Stimulated activated CD4-positive, alpha-beta T cell treated with anti-CD3 and anti-CD28 coated beads, Interleukin-4, amount 100 ng/mL, for 1 hour (primary cell): ENCODE measurements at places on chromosomes 5 and 9.

- DNase-seq: no peak
Observed at GRCh38 chr9:127598839-127599549, 13.1 kb upstream of the STXBP1 start.

- DNase-seq: peak; percentile 53
Observed at GRCh38 chr5:75566710-75567309, 44.4 kb upstream of the ANKDD1B start.

DNA sequence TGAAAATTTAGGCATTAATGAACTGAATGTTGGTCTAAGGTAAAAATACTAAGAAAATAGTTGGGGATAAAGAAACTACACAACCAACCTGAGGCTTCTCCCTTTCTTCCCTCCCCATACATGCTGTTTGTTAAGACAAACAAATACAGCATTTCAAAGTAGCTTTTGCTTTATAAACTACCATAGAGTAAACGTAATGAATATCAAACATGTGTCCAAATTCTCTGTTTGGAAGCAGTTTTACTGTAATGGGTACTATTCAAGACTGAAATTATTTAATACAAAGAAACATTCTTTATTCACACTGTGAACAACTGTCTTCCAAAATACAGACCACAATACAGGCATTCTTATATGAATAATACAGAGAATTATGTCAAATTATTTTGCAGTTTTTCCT lies 52.0 kb downstream of the SLC44A1 start:
- no peak for DNase-seq

DNA sequence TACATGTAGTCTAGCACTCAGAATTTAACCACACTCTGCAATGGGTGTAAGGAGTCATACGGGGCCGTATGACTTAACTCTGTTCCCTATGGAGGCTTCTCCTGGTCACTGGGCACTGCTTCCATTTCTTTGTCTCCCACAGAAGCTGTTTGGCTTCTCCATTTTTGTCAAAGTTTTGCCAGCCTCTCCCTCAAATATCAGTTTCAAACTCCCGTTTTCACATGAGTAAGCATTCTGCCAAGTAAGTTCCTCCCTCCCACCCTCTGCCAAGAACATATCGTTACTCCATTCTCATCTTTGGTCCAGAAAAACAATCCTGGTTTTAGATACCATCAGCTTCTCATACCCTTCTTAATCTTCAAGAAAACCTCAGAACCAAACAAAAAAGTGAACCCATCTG lies 6.1 kb downstream of the AFAP1L1 start:
- DNase-seq: no peak

DNA sequence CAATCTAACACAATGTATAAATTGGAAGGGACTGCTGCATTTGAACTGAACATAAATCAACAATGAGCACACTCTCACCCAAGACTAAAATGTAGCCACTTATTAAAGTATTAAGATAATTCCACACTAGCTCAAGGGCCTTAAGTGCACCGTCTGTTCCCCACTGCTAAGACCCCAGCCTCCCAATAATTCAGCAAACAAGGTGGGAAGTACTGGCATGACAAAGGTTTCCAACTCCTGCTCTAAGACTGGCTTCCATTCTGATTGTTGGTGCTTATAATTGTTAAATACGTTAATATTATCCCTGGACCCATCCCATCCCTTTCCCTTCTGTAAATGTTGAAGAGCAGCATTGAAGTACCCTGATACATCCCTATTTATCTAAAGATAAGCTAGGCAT lies 636.7 kb downstream of the NR2F1-AS1 start:
- no peak for DNase-seq

DNA sequence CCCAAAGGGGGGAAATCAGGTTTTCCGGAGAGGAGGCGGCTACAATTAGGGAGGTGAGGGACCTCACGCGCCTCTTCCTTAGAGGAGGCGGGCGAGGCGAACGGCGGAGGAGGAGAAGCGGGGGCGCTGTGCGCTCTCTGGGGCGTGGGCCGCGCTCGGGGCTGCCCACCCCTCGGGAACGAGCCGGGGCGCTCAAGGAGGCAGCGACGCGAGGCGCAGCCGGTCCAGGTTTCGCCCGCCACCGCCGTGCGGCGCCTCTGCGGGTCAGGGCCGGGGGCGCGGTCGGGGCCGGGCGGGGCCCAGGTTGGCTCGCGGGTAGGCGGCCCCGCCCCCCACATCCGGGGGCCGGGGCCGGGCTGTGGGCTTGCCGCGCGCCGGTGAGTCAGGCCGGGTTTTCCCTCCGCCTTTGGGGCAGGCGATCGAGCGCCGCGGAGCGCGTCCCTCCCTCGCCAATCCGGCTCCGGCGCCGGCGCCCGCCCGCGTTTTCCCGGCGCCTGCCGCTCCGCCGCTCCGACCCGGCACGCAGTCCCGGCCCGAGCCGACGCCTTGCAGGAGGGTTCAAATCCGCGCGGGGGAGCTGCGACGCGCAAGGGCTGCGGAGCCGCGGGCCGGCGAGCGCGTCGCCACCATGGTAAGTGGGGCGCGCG lies at the start of gene N4BP3:
Gene N4BP3 (plus strand): TSS at position 392 of the 647 bp plus-strand sequence. CDS start 6,052 bp downstream, outside the sequence.
- peak; percentile 88 for DNase-seq
